Activated naive CD8-positive, alpha-beta T cell treated with anti-CD3 and anti-CD28 coated beads, Interleukin-2, amount 50 U/mL, for 24 hours (primary cell): ENCODE measurements at places on chromosomes 1 and 21.

- DNase-seq, result no peak
- H3K36me3 ChIP-seq, result no peaks in the 10 kb centered on the region
- no peak overlapping the region for H3K4me3 ChIP-seq
- H3K27me3 ChIP-seq, result peaks cover 33% of the 10 kb centered on the region
- H3K4me1 ChIP-seq, result peaks cover under 1% of the 10 kb centered on the region
Measured at GRCh38 chr1:245148069-245148468, 6.7 kb upstream of the KIF26B start.

DNA sequence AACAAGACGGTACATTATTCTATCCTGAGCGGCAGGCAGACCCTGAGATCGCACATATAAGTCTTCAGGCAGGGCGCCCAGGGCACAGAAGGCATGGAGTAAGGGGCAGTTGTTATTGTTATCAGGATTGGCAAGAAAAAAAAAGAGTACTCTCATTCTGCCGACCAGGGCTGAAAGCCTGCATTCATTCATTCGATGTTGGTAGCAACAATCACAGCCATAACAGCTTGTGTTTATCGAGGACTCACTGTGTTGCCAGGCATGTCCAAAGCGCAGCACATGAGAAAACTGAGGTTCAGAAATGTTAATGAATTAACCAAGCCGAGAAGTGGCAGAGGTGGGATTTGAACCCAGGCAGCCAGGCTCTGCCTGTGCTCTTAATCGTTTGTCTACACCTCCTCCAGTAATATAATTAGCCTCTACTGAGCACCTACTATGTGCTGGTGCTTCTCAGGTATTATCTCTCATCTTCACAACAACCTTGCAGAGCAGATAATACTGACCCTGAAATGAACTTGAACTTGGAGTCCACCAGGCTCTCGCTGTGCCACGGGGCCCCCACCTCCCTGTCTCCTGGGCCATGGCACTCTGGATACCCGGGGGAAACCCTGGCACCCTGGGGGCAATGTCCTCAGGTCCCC is 56.2 kb downstream of the TAS1R2 start:
- no peaks in the 10 kb centered on the region for H3K4me1 ChIP-seq
- H3K27ac ChIP-seq, result no peak overlapping the region
- no peak for DNase-seq
- H3K4me3 ChIP-seq, result no peak overlapping the region

GRCh38 chr1:7869136-7869920 is 16.5 kb upstream of the UTS2 start:
- H3K4me1 ChIP-seq, result no peaks in the 10 kb centered on the region
- H3K36me3 ChIP-seq, result peaks cover 2% of the 10 kb centered on the region
- no peak for DNase-seq
- H3K27me3 ChIP-seq, result no peaks in the 10 kb centered on the region

- peaks cover 71% of the 10 kb centered on the region for H3K4me1 ChIP-seq
- peak overlapping the region; percentile 87 for H3K27ac ChIP-seq
- no peak overlapping the region for H3K4me3 ChIP-seq
- no peak for DNase-seq
Measured at GRCh38 chr1:21280011-21280471, 10.2 kb downstream of the ECE1 start.

GRCh38 chr1:196209983-196210382 is 398.3 kb downstream of the KCNT2 start:
- no peaks in the 10 kb centered on the region for H3K4me1 ChIP-seq
- no peaks in the 10 kb centered on the region for H3K36me3 ChIP-seq
- no peaks in the 10 kb centered on the region for H3K27me3 ChIP-seq

DNA sequence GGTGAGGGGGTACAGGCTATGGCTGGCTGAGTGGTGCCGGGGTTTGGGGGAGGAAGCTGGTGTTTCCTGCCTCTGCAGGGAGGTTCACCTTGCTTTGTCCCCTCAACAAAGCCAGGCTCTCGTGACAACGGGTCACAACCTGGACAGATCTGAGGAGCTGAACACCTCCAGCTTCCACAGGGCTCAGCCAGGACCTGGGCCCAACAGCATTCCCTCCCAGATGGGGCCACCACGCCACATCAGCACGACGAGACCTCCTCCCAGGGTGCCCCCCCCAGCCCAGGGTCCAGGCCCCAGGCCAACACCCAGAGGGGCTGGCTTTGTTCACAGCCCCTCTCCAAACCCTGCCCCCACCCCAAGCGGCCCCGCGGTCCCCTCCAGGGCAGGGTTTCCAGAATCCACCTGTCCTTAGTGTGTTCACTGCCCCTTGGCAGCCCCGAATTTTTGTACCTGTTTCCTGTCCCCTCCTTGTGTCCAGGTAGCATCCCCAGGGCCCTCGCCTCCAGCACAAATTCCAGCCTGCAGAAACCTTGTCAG is 34.7 kb downstream of the UBE2G2 start:
- no peak overlapping the region for H3K4me3 ChIP-seq
- no peaks in the 10 kb centered on the region for H3K27me3 ChIP-seq
- peaks cover 27% of the 10 kb centered on the region for H3K36me3 ChIP-seq
- no peak overlapping the region for H3K27ac ChIP-seq
- peaks cover 16% of the 10 kb centered on the region for H3K4me1 ChIP-seq

- H3K36me3 ChIP-seq, result no peaks in the 10 kb centered on the region
- DNase-seq, result no peak
- no peaks in the 10 kb centered on the region for H3K27me3 ChIP-seq
- H3K4me3 ChIP-seq, result no peak overlapping the region
- H3K4me1 ChIP-seq, result no peaks in the 10 kb centered on the region
- no peak overlapping the region for H3K27ac ChIP-seq
Measured at GRCh38 chr1:116693759-116694480, 26.4 kb upstream of the IGSF3 start.

DNA sequence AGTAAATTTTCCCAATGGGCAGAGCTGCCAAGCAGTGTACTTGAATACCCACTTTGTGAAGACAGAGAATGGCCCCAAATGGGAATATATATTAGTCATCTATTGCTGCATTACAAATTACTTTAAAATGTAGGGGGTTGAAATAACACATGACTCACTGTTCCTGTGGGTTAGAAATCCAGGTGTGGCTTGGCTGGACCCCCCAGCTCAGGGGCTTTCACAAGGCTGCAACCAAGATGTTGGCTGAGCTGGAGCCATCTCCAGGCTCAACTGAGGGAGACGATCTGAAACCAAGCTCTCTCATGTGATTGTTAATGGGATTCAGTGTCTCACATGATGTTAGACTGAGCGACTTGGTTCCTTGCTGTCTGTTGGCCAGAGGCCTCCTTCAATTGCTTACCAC is 33.4 kb upstream of the ARHGAP29 start:
- no peaks in the 10 kb centered on the region for H3K4me1 ChIP-seq
- H3K27me3 ChIP-seq, result peaks cover 9% of the 10 kb centered on the region
- H3K27ac ChIP-seq, result no peak overlapping the region

DNA sequence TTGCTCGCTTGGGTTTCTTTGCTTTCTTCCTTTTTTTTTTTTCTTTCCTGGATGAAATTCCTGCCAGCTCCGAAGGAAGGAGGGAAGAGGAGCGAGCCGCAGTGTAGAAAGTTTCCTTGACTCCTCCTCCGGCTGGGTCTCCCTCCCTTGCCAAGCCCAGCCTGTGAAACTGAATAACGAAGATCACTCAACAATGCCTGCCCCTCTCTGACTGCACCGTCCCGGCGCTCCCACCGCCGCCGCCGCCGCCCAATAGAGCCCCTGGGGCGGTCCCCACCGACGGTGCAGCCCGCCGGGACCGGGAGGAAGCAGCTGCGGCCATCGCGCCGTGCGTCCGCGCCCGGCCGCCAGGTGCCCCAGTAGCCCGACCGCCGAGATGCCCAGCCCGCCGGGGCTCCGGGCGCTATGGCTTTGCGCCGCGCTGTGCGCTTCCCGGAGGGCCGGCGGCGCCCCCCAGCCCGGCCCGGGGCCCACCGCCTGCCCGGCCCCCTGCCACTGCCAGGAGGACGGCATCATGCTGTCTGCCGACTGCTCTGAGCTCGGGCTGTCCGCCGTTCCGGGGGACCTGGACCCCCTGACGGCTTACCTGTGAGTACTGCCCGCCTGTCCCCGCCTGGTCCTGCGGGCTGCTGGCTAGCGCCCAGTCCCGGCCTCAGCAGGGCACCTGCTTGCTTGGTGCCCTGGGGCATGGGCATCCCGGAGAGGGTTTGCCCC is at the start of gene LGR6:
LGR6 (plus strand) TSS at position 186 of the 714 bp plus-strand sequence; CDS start at position 377, 191 bp downstream.
- peaks cover 28% of the 10 kb centered on the region for H3K27me3 ChIP-seq
- H3K4me1 ChIP-seq, result peaks cover 7% of the 10 kb centered on the region
- no peak for DNase-seq
- no peaks in the 10 kb centered on the region for H3K36me3 ChIP-seq

- peaks cover 13% of the 10 kb centered on the region for H3K27me3 ChIP-seq
- H3K4me3 ChIP-seq, result no peak overlapping the region
- H3K36me3 ChIP-seq, result no peaks in the 10 kb centered on the region
- no peaks in the 10 kb centered on the region for H3K4me1 ChIP-seq
- DNase-seq, result no peak
Measured at GRCh38 chr1:219149953-219150352, 23.7 kb upstream of the LYPLAL1 start.

DNA sequence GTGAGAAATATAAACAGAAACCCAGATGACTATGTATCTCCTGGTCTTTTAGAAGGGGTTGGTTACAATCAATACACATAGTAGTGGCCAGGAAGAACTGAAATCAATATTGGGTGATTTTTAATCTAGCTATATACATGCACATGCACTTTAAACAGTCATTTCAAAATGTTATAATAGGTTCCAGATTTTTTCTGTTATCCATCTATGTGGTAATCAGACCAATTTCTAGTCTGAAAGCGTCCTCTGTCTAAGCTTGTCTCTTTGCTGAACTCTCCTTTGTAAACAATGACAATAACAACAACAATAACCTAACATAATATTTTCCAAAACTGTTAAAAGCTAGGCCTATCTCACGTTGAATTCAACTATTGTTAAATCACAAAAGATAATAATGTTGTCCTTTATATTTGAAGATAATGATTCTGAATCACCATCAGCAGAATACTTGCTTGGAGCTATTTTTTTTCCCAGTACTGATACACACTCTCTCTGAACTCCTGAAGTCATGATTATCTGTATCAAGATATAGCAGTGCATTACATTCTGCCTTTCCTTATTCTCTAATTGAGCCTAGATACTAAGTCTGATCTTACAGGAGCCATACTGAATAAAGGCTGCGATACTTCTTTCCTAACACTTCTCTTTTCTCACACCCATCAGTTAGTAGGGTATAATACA is 496.8 kb upstream of the ZRANB2 start:
- no peaks in the 10 kb centered on the region for H3K4me1 ChIP-seq
- no peak overlapping the region for H3K27ac ChIP-seq
- no peaks in the 10 kb centered on the region for H3K36me3 ChIP-seq
- no peaks in the 10 kb centered on the region for H3K27me3 ChIP-seq
- no peak overlapping the region for H3K4me3 ChIP-seq

GRCh38 chr1:6547301-6547700 is 7.0 kb downstream of the NOL9 start:
- peak overlapping the region; percentile 89 for H3K27ac ChIP-seq
- H3K4me1 ChIP-seq, result peaks cover 41% of the 10 kb centered on the region
- H3K27me3 ChIP-seq, result no peaks in the 10 kb centered on the region
- no peak overlapping the region for H3K4me3 ChIP-seq
- H3K36me3 ChIP-seq, result peaks cover 43% of the 10 kb centered on the region

DNA sequence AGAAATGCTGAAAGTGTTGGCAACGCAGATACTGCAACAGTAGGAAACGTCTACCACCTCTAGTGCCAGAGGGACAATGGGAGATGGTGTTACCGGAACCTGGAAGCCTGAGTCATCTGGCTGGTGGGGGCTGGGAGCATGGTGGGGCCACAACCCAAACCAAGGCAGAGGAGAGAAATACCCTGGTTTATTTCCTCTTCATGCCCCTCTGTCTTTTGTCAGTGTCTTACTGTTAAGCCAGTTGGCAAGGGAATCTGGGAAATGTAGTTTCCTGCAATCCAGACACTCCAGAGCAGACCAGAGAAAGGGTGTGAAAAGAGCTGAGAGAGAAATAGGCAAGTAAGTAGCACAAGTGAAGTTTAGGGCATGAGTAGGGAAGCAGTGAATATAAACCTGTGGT is 14.8 kb downstream of the DNTTIP2 start:
- no peaks in the 10 kb centered on the region for H3K27me3 ChIP-seq
- no peak overlapping the region for H3K4me3 ChIP-seq
- no peak overlapping the region for H3K27ac ChIP-seq

DNA sequence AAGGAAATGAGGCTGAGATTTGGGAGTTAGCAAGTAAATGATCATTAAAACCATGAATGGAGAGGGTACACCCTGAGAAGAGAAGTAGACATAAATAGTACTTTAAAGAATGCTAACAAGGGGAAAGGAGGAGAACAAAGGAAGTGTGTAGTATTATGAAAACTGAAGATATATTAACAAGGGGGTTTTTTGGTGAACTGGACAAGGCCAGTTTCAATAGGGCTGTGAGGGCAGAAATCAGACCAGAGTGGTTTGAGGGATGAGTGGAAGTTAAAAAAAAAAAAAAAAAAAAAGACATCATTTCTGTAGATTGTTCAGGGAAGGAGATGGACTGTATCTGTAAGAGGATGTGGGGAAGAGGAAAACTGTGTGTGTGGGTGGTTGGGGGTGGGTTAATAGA is 137.1 kb downstream of the PLA2G4A start:
- no peak overlapping the region for H3K4me3 ChIP-seq
- no peak for DNase-seq
- H3K36me3 ChIP-seq, result no peaks in the 10 kb centered on the region
- no peaks in the 10 kb centered on the region for H3K27me3 ChIP-seq

DNA sequence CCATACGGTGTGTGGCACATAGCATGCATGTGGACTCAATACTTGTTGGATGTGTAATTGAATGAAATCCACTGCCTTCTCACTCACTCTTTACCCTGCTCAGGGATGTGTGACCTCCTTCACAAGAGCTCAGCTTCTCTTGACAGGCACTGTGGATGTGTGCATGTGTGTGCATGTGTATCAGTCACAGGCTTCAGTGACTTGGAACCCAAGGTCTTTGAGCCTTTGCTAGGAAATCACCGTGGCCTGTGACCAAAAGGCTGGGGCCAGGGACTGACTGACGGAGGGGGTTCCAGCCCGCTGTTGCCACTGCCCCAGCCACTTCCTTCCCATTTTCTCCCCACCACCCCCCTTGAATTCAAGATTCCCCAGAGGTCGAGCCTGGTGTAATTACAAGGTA is 144.4 kb upstream of the POU3F1 start:
- no peak overlapping the region for H3K4me3 ChIP-seq
- H3K4me1 ChIP-seq, result peaks cover 2% of the 10 kb centered on the region
- no peaks in the 10 kb centered on the region for H3K36me3 ChIP-seq
- H3K27ac ChIP-seq, result no peak overlapping the region

GRCh38 chr21:31480228-31480627 is 136.2 kb upstream of the TIAM1 start:
- no peaks in the 10 kb centered on the region for H3K27me3 ChIP-seq
- no peak overlapping the region for H3K4me3 ChIP-seq
- no peak overlapping the region for H3K27ac ChIP-seq
- peaks cover 12% of the 10 kb centered on the region for H3K36me3 ChIP-seq
- H3K4me1 ChIP-seq, result no peaks in the 10 kb centered on the region

DNA sequence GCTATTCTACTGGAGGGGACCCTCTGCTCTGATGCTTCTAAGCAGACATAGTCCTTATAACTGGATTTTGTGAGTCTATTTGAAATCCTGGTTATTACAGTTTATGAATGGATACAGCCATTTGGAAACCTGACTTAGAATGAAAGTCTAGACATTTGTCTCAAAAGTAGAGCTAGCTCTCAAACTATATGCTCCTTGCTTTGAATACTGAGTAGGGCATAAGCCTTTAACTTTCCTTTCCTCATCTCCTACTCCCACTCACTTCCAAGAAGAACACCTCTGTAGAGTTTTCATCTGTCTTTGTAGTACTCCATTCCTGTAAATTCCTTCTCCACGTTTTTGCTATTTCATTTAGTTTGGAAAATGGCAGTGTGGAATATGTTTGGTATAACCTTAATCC is 9.0 kb upstream of the ARID1A start:
- no peaks in the 10 kb centered on the region for H3K27me3 ChIP-seq
- peaks cover 24% of the 10 kb centered on the region for H3K4me1 ChIP-seq
- no peaks in the 10 kb centered on the region for H3K36me3 ChIP-seq
- no peak overlapping the region for H3K4me3 ChIP-seq
- no peak overlapping the region for H3K27ac ChIP-seq
- no peak for DNase-seq
